Activated CD4-positive, alpha-beta memory T cell treated with anti-CD3 and anti-CD28 coated beads for 36 hours (primary cell): ENCODE measurements at places on chromosomes 3 and 15. TPM values are rescaled to one million over a fixed set of nuclear protein-coding genes. Genes with fewer than 3 reads are reported as not detected.

- DNase-seq: no peak
These were observed 63.8 kb upstream of the TBC1D5 start for GRCh38 chr3:17806201-17806600.

- no peak for DNase-seq
These were observed 789.6 kb downstream of the GRM7 start for GRCh38 chr3:7650466-7650865.

- DNase-seq: peak; percentile 91
These were observed 35.8 kb downstream of the TKT start for GRCh38 chr3:53219895-53220483.

GRCh38 chr15:95202569-95203349 is 971.4 kb downstream of the MCTP2 start:
- no peak for DNase-seq

DNA sequence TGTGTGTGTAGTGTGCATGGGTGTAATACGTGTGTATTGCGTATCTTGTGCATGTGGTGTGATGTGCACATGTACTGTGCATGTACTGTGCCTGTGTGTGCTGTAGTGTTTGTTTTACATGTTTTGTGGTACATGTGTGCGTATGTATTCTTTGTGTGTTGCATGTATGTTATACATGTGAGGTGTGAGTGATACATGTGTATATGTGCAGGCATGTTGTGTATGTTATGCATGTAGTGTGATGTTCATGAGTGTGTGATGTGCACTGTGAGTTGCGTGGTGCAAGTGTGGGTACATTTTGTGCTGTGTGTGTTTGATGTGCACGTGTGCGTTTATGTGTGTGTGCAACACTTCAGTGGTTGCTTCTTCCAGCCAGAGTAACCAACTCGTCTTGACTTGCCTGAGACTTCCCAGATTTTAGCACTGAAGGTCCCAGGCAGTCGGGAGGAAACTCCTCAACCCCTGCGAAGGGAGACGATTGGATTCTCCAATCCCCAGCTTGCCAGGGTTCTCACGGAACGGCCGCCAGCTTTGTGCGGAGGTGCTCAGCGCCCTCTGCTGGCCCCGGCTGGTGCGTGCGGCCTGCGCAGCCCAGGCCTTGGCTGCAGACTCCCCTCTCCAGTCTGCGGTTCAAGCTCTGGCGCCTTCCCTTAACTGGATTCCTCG is 3.6 kb downstream of the GALNT15 start:
- peak; percentile 74 for DNase-seq

DNA sequence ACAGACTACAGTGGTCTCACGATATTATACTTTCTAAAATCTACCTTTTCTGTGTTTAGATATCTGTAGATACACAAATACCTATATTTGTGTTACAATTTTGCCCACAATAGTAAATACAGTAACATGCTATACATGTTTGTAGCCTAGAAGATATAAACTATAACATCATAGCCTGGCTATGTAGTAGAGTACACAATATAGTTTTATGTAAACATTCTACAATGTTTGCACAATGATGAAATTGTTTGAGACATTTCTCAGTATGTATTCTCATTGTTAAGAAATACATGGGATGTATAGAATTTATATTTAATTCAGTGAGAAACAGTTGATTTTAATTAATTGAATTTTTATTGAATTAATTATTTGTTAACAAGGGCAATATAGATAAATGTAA is 1367.0 kb downstream of the OTOL1 start:
- no peak for DNase-seq

DNA sequence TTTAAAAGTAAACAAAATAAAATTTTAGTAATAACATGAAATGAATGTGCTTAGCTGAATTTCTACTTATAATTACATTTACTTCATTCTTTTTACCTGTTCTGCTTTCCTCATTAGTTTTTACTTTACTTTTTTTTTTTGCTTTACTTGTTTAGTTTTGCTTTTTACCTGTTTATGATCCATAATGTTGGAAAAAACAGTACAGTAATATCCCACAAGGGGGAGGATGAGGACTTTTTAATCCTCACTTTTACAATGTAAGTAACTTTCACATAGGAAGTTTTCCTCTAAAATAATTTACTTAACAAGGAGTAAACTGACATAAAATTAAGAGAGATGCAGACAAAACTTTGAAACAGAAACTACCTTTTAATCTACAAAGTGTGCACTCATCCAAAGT is 268.7 kb downstream of the TBC1D5 start:
- DNase-seq: no peak

- DNase-seq: no peak
These were observed 24.0 kb downstream of the CFAP100 start for GRCh38 chr3:126418661-126419131.

GRCh38 chr3:111721747-111722146 is 126.6 kb upstream of the ZBED2 start:
- DNase-seq: no peak

CTXN2 gene
- not detected for total RNA-seq

TRPC1 gene
- total RNA-seq: 2.8 TPM

GPR149 gene
- not detected for total RNA-seq

BHLHE40 gene
- total RNA-seq: 188 TPM

PATL2 gene
- total RNA-seq: 17.2 TPM
